ENCODE measurements at places on chromosomes 4 and X. TPM values are rescaled to one million over a fixed set of nuclear protein-coding genes. Genes with fewer than 3 reads are reported as not detected.

JCHAIN gene
- total RNA-seq, result not detected

- peaks cover 10% of the 10 kb centered on the region for H3K4me1 ChIP-seq
- no peaks in the 10 kb centered on the region for H3K36me3 ChIP-seq
- no peak overlapping the region for H3K27ac ChIP-seq
- peaks cover 82% of the 10 kb centered on the region for H3K27me3 ChIP-seq
- H3K4me3 ChIP-seq, result peak overlapping the region; percentile 99
- peak; percentile 49 for DNase-seq
Observed at GRCh38 chr4:105145903-105146275, 787 bp upstream of the TET2 start.

TDO2 gene
- total RNA-seq, result not detected

GPR78 gene
- 0.28 TPM for total RNA-seq
